Activated CD8-positive, alpha-beta memory T cell treated with anti-CD3 and anti-CD28 coated beads, Interleukin-2, amount 10 ng/mL, durations not matched to agents 7 days and 5 days (primary cell): ENCODE measurements at places on chromosomes 1 and 21.

GRCh38 chr1:61013946-61014667 is 68.3 kb upstream of the NFIA start:
- peaks cover 13% of the 10 kb centered on the region for H3K4me1 ChIP-seq
- H3K4me3 ChIP-seq, result no peak overlapping the region
- H3K27me3 ChIP-seq, result peaks cover 29% of the 10 kb centered on the region
- DNase-seq, result no peak
- peaks cover 8% of the 10 kb centered on the region for H3K36me3 ChIP-seq

DNA sequence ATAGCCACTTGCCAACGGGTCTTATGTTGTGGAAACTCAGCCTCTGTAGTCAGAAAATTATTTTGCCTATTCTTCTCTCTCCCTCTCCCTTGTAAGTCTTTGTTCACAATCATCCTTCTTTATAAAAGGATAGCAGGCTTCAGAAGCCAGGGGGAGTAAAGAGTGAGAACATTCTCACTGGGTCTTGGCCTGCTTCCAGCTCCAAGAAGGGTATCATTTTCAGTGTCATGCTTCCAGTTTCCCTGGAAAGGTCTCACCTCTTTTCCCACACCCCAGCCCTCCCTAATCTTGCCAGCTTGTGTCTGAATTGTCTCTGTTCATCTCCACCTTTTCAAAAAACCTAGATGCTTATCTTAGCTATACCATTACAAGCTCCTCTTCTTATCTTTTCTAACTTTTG is 346.2 kb upstream of the LRRC7 start:
- no peaks in the 10 kb centered on the region for H3K4me1 ChIP-seq
- no peak overlapping the region for H3K4me3 ChIP-seq
- DNase-seq, result no peak
- no peaks in the 10 kb centered on the region for H3K36me3 ChIP-seq
- no peaks in the 10 kb centered on the region for H3K27me3 ChIP-seq

GRCh38 chr1:4682607-4683220 is 28.3 kb downstream of the AJAP1 start:
- no peak for DNase-seq
- no peak overlapping the region for H3K27ac ChIP-seq
- no peaks in the 10 kb centered on the region for H3K36me3 ChIP-seq
- no peak overlapping the region for H3K4me3 ChIP-seq
- no peaks in the 10 kb centered on the region for H3K4me1 ChIP-seq

DNA sequence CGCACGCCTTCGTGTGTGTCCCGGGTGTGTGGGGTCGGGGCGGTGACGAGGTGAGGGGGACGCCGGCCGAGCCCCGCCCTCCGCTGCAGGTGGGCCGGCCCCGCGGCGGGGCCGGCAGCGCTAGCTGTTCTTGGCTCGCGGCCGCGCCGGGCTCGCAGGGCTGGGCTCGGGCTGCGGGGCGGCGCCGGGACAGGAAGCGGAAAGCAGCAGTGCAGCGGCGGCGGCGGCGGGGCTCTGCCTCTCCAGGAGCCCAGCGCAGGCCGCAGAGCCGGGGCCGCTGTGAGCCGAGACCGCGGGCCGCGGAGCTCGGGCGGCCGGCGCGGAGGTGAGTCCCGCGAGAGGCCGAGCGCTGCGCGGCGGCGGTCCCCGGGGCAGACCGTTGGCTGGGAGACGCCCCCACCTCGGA is at the start of gene VANGL1:
VANGL1 (plus strand) TSS at position 209 of the 406 bp plus-strand sequence. CDS start 9,444 bp downstream, outside the sequence.
- H3K36me3 ChIP-seq, result peaks cover 2% of the 10 kb centered on the region
- peaks cover 30% of the 10 kb centered on the region for H3K27me3 ChIP-seq
- peak within 1 kb of the TSS; percentile 63 for H3K27ac ChIP-seq
- peak within 1 kb of the TSS; percentile 76 for H3K4me3 ChIP-seq
- DNase-seq, result peak; percentile 75

DNA sequence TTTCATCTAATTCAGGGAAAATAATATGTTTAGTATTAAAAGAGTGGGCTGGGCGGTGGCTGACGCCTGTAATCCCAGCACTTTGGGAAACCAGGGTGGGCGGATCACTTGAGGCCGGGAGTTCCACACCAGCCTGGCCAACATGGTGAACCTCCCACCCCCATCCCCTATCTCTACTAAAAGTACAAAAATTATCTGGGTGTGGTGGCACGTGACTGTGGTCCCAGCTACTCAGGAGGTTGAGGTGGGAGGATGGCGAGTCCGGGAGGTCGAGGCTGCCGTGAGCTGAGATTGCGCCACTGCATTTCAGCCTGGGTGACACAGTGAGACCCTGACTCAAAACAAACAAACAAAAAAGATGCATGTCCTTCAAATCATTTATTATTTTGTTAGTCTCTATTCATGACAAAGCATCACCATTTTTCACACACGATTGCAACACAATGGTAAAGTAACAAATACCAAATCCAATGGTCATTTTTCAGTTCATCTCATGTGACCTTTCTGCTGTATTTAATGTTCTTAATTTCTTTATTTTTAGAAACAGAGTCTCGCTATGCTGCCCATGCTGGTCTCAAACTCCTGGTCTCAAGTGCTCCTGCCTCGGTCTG is 1.0 kb downstream of the MSH4 start:
- no peak for DNase-seq
- H3K4me3 ChIP-seq, result no peak overlapping the region
- no peaks in the 10 kb centered on the region for H3K27me3 ChIP-seq
- no peak overlapping the region for H3K27ac ChIP-seq
- peaks cover 10% of the 10 kb centered on the region for H3K4me1 ChIP-seq

DNA sequence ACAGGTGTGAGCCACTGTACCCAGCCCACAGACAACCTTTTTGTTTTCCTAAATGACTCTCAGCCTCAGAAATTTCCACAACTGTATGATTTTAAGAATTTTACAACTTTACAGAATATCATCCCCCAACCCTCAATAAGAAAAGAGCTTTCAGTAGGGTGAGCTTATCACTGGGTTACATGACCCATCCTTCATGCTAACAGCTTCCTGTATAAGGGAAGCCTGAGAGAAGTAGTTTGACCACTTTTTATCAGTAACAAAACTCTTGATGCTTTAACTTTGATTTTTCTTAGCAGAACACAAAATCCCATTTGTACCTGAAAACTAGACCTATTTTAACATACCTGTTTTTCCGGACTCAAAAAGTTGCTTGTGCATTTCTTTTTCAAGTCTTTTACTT is 9.7 kb upstream of the MYBPHL start:
- H3K27me3 ChIP-seq, result peaks cover 2% of the 10 kb centered on the region
- no peaks in the 10 kb centered on the region for H3K36me3 ChIP-seq
- H3K4me3 ChIP-seq, result no peak overlapping the region
- no peaks in the 10 kb centered on the region for H3K4me1 ChIP-seq
- no peak overlapping the region for H3K27ac ChIP-seq
- no peak for DNase-seq

- H3K4me1 ChIP-seq, result peaks cover 13% of the 10 kb centered on the region
- peaks cover 2% of the 10 kb centered on the region for H3K36me3 ChIP-seq
- H3K27ac ChIP-seq, result no peak overlapping the region
- H3K4me3 ChIP-seq, result no peak overlapping the region
These were observed 35.2 kb downstream of the SLC37A1 start for GRCh38 chr21:42548687-42549406.

GRCh38 chr1:109248797-109249629 is at the start of gene CELSR2:
Gene CELSR2 (plus strand): TSS chr1:109249539. CDS start chr1:109250080, 541 bp downstream.
- no peak within 1 kb of the TSS for H3K27ac ChIP-seq
- peaks cover 28% of the 10 kb centered on the region for H3K27me3 ChIP-seq
- no peaks in the 10 kb centered on the region for H3K36me3 ChIP-seq
- DNase-seq, result peak; percentile 71
- peak within 1 kb of the TSS; percentile 51 for H3K4me3 ChIP-seq

DNA sequence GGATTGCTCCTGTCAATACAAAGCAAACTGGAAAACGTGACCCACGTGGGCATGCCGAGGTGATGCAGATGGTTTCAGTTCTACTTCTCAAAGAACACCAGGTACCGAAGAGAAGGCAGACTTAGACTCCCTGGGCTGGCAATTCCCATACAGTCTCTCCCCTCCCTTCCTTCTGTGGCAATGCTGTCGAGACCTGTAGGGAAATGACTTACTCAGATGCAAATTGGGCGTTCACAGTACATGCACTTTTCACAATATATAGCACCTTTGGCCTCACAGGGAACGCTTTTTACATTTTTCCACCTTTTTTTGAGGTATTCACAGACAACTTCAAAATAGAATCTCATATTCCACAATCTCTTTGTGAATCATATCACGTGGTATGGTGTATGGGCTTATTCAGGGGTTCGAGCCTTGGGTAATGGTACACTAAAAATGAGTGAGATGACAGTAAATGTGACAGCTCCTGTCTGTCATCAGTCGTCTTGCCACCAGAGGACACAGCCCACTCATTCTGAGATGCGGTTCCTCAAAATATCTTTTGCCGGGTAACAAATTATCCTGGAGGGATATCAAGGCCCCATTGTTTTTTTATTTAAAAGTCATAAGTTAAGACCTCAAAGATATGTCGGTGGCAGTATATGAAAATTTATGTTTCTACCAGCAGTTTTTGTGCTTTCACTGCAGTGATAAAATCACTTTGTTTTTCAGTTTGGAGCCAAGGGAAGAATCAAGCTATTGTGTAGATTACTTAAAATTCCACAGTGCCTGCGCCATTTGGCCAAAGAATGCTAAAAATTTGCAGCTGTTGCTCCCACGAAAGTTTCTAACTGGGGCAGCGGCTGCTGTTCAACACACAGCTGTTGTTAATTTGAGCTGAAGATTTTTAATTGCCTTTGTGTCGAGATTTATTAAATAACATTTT is 168.4 kb downstream of the ZZZ3 start:
- H3K27ac ChIP-seq, result no peak overlapping the region
- H3K4me1 ChIP-seq, result no peaks in the 10 kb centered on the region
- DNase-seq, result no peak
- peaks cover 2% of the 10 kb centered on the region for H3K27me3 ChIP-seq
- no peak overlapping the region for H3K4me3 ChIP-seq

GRCh38 chr21:43331962-43332828 is 94.7 kb downstream of the SIK1 start:
- H3K36me3 ChIP-seq, result no peaks in the 10 kb centered on the region
- H3K27ac ChIP-seq, result no peak overlapping the region
- no peak overlapping the region for H3K4me3 ChIP-seq
- DNase-seq, result no peak
- peaks cover 2% of the 10 kb centered on the region for H3K4me1 ChIP-seq
- H3K27me3 ChIP-seq, result peaks cover 8% of the 10 kb centered on the region

DNA sequence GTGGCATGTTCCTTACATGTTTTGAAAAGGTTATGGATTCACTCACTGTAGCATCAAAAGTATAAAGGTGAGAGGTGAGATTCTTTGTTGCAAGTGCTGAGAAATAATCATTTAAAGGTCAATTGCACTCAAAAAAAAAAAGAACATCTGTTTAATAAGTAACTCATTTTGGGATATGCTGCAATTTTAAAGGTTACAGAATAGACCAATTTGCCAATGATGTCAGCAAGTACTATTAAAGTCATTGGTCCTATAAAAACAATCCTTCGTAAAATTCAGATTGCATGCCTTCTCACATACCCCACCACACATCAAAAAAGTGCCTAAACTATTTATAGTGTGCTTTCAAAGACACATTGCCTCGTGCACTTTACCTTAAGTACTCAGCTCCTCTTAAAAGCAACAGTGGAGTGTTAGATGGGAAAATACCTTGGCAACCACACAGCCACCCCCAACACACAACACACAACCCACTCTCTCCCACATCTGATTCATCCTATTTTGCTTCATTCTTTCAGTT is 218.2 kb upstream of the ADGRL2 start:
- no peak for DNase-seq
- no peak overlapping the region for H3K4me3 ChIP-seq
- H3K27ac ChIP-seq, result no peak overlapping the region
- no peaks in the 10 kb centered on the region for H3K27me3 ChIP-seq
- H3K4me1 ChIP-seq, result no peaks in the 10 kb centered on the region

- H3K27me3 ChIP-seq, result peaks cover 4% of the 10 kb centered on the region
- no peak for DNase-seq
- no peaks in the 10 kb centered on the region for H3K4me1 ChIP-seq
- no peaks in the 10 kb centered on the region for H3K36me3 ChIP-seq
- H3K4me3 ChIP-seq, result no peak overlapping the region
These were observed 28.5 kb upstream of the RNF2 start for GRCh38 chr1:185016880-185017279.

GRCh38 chr1:4734219-4734618 is 79.8 kb downstream of the AJAP1 start:
- H3K4me1 ChIP-seq, result no peaks in the 10 kb centered on the region
- H3K27me3 ChIP-seq, result no peaks in the 10 kb centered on the region
- no peak for DNase-seq
- no peak overlapping the region for H3K27ac ChIP-seq
- H3K4me3 ChIP-seq, result no peak overlapping the region

- H3K4me3 ChIP-seq, result no peak overlapping the region
- no peaks in the 10 kb centered on the region for H3K4me1 ChIP-seq
- no peak for DNase-seq
- no peak overlapping the region for H3K27ac ChIP-seq
- H3K27me3 ChIP-seq, result peaks cover 10% of the 10 kb centered on the region
- no peaks in the 10 kb centered on the region for H3K36me3 ChIP-seq
These were observed 19.2 kb upstream of the PIGK start for GRCh38 chr1:77238462-77238861.

DNA sequence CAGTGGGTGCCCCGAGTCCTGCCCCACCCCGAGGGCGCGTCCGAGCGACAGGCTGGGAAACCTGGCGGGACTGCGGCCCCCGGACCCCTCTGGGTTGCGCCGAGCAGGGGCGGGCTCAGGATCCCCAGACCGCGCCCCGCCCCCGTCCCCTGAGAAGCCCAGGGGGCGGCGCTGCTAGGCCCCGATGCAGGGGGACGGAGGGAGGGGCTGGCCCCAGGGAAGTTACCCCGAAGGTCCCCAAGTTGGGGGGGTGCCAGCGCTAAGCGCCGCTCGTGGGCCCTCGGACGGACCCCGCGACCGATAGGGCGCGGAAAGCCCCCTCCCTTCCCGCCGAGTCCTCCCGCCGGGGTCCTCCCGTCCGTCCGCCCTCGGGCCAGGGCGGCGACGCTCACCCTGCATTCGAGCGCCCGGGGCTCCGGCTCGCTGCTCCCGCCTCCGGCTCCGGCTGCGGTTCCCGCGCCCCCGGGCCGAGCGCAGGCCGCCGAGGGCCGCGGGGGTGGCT is 414 bp downstream of the GPR153 start:
- no peak for DNase-seq
- peaks cover 12% of the 10 kb centered on the region for H3K4me1 ChIP-seq
- no peak overlapping the region for H3K4me3 ChIP-seq
- no peaks in the 10 kb centered on the region for H3K36me3 ChIP-seq
- H3K27ac ChIP-seq, result no peak overlapping the region

DNA sequence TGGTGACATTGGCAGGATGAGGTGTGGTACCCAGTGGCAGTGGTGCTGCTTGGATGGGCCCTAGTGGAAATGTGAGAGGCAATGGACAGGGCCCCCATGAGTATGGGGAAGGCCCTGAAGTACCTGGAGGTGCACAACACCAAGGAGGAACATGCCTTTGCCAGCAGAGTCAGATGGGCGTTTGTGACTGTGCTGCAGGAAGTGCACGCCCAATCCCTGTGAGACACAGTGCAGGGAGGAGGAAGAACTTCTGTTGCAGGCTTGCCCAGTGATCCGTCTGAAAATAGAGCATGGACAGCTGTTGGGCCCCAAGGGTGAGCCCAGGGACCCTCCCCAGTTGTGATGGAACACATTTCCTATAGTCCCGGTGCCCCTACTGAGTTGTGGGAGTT is 42.7 kb downstream of the GJA5 start:
- no peak overlapping the region for H3K4me3 ChIP-seq
